Activated CD8-positive, alpha-beta memory T cell treated with anti-CD3 and anti-CD28 coated beads for 4 hours (primary cell): ENCODE measurements at places on chromosomes 2 and 18.

GRCh38 chr2:5442736-5443135 is 249.4 kb upstream of the SOX11 start:
- DNase-seq = no peak

DNA sequence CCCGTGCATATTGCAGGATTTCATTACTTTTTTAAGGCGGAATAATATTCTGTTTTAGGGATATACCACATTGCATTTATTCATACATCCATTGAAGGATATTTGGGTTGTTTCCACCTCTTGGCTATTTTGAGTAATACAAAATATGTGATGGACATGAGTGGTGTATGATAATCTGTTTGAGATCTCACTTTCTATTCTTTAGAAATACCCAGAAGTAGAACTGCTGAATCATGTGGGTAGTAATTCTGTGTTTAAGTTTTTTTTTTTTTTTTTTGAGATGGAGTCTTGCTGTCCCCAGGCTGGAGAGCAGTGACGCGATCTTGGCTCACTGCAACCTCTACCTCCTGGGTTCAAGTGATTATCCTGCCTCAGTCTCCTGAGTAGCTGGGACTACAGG is 201.4 kb downstream of the NYAP2 start:
- DNase-seq = no peak

DNA sequence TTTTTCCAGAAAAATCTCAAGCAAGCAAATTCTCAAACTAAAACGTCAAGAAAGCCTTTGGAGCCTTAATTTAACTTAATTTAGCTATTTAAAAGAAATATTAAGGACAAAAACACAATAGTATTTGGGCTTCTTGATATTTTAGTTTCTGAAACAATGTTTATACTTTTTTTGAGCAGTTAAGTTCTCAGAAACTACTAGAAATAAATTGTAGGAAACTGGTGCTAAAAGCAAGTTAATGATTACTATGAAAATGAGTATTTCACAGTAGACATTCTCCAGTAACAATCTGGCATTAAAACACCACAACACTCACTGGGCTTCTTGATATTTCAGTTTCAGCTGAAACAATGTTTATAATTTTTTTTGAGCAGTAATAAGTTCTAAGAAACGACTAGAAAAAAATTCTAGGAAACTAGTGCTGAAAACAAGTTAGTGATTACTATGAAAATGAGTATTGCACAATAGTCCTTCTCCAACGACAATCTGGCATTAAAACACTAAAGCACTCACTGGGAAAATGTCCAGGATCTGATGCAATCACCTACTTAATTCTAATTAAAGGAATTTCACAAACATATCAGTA is 45.1 kb downstream of the TRAK2 start:
- no peak for DNase-seq

GRCh38 chr2:118779362-118779761 is 68.1 kb downstream of the EN1 start:
- DNase-seq = no peak

GRCh38 chr18:57113799-57114420 is 33.0 kb upstream of the BOD1L2 start:
- no peak for DNase-seq

GRCh38 chr2:76829374-76830234 is 692.6 kb downstream of the LRRTM4 start:
- DNase-seq = no peak

- DNase-seq = no peak
These were observed 103.0 kb upstream of the TMEM200C start for GRCh38 chr18:5998166-5998881.

DNA sequence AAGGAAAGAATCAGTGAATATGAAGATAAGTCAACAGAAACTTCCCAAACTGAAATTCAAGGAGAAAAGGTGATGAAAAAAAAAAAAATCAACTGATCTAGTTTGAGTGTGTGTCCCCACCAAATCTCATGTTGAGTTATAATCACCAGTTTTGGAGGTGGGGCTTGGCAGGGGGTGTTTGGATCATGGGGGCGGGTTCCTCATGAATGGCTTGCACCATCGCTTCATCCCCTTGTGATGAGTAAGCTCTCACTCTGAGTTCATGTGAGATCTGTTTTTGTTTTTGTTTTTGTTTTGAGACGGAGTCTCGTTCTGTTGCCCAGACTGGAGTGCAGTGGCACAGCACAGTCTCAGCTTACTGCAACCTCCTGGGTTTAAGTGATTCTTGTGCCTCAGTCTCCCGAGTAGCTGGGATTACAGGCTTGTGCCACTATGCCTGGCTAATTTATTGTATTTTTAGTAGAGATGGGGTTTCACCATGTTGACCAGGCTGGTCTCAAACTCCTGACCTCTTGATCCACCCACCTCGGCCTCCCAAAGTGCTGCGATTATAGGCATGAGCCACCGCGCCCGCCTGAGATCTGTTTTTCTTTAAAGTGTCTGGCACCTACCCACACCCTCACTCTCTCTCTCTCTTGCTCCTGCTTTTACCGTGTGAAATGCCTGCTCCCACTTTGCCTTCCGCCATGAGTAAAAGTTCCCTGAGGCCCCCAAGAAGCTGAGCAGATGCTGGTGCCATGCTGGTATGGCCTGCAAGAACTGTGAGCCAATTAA is 4.0 kb upstream of the SLC66A2 start:
- DNase-seq = no peak

DNA sequence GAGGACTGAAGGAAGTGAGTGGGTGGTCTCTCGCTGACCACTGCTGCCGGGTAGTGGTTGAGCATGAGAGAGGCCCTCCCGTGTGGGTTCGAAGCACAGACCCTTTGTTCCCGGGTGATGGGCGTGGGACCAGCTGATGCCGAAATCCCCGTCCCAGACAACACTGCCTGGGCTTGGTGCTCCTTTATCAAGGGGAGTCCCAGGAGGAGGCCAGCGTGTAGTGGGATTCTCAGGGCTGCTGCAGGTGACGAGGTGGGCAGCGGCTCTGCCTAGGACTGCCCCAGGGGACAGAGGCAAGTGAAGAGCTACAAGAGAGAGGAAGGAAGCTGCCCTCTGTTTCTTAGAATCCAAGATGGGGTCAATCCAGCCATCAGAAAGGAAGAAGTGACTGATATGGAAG is 251.3 kb upstream of the PXDN start:
- DNase-seq = no peak

GRCh38 chr2:156437272-156437930 is 1.2 kb downstream of the GPD2 start:
- no peak for DNase-seq

- DNase-seq = no peak
These were observed 2.4 kb downstream of the B3GNT7 start for GRCh38 chr2:231397928-231398294.

- no peak for DNase-seq
These were observed 91.8 kb downstream of the METTL8 start for GRCh38 chr2:171342067-171342413.

DNA sequence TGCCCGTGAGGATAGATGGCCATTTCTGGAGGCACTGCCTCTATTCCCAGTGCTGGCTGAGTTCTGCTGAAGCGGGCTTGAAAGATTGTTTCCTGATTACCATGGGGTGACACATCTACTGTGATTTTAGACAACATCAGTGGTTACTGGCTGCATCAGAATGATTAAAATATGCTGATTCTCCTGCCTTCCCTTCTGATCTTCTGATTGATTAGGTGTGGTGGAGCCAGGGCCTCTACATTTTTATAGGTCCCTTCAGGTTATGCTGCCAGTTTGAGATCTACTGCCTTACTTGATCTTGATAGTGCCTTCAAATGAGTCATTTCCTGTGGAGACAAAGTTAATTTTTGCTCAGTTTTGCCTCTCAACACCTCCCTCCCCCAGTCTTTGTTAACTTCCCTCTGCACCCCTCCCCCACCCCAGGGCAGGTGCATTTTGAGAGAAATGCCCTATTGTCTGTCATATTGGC is 31.6 kb upstream of the SNORC start:
- DNase-seq = peak; percentile 44

- no peak for DNase-seq
These were observed 183.6 kb downstream of the DCC start for GRCh38 chr18:52523566-52523965.
